ENCODE measurements at places on chromosomes 5 and 9. TPM values are rescaled to one million over a fixed set of nuclear protein-coding genes. Genes with fewer than 3 reads are reported as not detected.

Gene TMEM245
- total RNA-seq = 20.6 TPM

Gene RASEF
- total RNA-seq = not detected

Gene RETREG1
- total RNA-seq = 3.3 TPM

Gene IGFBPL1
- not detected for total RNA-seq

Gene FOXD4L4
- total RNA-seq = 0.29 TPM

Gene ZNF474
- 0.15 TPM for total RNA-seq

Gene SIMC1
- 32.1 TPM for total RNA-seq

Gene CCL28
- 10.7 TPM for total RNA-seq

Gene FAM81B
- total RNA-seq = not detected

- no peak overlapping the region for H3K27ac ChIP-seq
- DNase-seq = no peak
- no peaks in the 10 kb centered on the region for H3K36me3 ChIP-seq
Observed at GRCh38 chr5:139975306-139975705, 67.8 kb downstream of the NRG2 start.

DNA sequence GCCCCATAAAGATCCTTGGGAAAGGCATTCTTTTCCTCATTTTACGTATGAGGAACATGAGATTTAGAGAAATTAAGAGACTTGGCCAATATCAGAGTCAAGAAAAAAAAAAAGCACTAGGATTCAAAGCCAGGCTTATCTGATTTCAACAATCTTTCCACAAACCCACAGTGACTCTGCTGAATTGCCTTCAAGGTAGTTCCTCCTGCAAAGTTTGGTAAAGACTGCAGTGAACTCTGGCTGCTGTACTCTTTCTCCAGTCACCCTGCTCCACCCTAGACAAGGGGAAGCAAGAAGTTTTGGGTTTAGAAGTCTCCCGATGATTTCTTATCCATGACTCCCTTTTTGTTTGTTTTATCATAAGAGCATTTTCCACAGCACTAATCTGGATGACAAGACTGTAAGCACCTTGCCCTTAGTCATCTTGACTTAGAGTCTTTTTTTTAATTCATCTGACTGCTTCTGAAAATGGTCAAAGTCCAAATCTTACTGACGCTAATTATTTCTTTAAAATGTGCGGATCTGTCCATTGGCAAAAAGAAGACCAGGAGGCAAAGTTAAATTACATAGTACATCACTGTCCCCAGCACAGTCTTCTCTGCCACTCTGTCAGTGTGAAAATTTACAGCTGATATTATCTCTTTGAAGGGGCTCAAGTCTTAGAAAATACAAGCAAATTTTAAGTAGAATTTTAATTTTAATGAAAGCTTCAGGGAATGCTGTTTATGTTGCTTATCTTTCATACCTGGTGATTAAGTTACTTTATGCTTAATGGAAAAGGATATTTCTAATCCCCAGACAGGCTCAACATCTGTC is 180.1 kb downstream of the TTLL11 start:
- H3K27ac ChIP-seq = no peak overlapping the region
- no peaks in the 10 kb centered on the region for H3K4me1 ChIP-seq
- no peaks in the 10 kb centered on the region for H3K36me3 ChIP-seq
- no peak for DNase-seq
- H3K27me3 ChIP-seq = no peaks in the 10 kb centered on the region

GRCh38 chr5:103867857-103868598 is 305.4 kb upstream of the NUDT12 start:
- DNase-seq = no peak
- H3K4me3 ChIP-seq = no peak overlapping the region
- no peak overlapping the region for H3K27ac ChIP-seq
- H3K4me1 ChIP-seq = no peaks in the 10 kb centered on the region

DNA sequence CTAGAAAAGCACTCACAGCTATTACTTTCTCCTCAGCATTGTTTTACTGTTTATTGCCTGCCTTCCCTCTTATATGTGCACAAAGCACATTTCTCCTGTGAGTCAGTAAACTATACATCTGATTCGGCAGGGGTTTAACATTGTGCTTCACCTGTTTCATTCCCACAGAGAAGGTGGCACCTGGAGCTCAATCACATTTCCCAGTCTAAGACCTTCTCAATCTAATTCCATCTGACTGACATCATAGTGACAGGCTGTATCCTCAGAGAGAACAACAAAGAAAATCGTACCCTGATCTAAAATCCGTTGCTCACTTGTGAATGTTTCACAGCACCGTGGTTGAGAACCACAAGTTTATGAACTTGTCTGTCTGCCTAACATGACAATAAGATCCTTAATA is 92.4 kb upstream of the CAST start:
- peaks cover 6% of the 10 kb centered on the region for H3K27me3 ChIP-seq
- no peak overlapping the region for H3K27ac ChIP-seq
- H3K4me3 ChIP-seq = no peak overlapping the region
- H3K36me3 ChIP-seq = no peaks in the 10 kb centered on the region

DNA sequence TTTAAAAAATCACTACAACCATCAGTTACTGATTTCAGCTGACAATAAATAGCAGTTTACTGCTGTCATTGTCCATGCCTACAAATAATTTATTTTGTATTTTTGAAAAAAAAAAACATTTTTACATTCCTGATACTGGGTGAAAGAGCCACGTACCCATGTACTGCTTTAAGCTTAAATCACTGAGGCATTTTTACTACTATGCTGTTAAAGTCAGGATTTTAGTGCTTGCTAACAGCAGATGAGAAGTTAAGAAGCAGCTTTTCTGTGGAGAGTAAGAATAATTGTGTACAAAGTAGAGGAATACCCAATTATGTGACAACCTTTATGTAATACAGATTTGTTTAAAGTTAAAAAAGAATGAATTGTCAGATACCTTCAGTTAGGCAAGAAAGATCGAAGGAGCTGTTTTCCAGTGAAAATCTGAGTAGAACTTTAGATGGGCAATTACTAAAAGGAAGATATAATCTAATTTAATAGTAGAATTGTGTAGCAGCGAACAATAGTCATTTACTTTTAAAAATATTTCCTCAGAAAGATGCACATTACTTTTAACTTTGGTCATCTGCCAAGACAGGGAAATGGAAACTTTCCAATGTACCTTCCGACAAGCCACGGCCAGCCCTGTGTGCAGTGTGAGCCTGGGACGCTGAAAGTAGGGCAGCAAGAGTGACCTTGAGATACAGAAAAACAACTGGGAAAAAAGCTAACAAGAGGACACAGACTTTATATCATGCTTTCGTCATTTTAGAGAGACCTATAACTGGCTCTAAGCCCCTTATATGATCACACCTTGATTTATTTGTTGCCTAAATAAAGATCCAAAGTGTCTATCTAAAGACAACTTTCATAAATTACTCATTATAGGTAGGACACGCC is 39.9 kb downstream of the RHOBTB3 start:
- H3K36me3 ChIP-seq = no peaks in the 10 kb centered on the region
- no peak overlapping the region for H3K27ac ChIP-seq
- H3K27me3 ChIP-seq = no peaks in the 10 kb centered on the region
- H3K4me1 ChIP-seq = no peaks in the 10 kb centered on the region

- no peaks in the 10 kb centered on the region for H3K4me1 ChIP-seq
- H3K4me3 ChIP-seq = no peak overlapping the region
- no peak overlapping the region for H3K27ac ChIP-seq
- no peak for DNase-seq
- no peaks in the 10 kb centered on the region for H3K36me3 ChIP-seq
Observed at GRCh38 chr5:97658116-97658900, 475.3 kb upstream of the RIOK2 start.

DNA sequence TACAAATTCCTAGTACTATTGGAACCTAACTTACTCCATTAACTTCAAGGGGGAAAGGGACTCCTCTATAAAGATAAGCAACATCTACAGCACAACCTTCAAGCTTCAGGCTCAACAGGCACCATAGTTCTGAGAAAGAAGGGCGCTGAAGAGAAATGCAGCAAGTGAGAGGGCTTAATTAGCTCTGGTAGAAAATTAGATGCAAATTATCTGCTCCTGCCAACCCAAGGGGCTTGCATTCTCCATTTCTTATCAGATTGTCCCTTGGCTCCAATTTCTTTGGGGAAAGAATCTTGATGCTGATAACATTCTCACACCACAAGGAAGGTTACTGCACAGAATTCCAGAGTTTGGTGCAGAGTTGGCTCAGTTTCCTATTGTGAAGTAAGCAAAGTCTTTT is 214.6 kb downstream of the GABRG2 start:
- H3K4me3 ChIP-seq = no peak overlapping the region
- H3K27ac ChIP-seq = no peak overlapping the region
- H3K4me1 ChIP-seq = no peaks in the 10 kb centered on the region
- no peaks in the 10 kb centered on the region for H3K36me3 ChIP-seq
- no peak for DNase-seq

DNA sequence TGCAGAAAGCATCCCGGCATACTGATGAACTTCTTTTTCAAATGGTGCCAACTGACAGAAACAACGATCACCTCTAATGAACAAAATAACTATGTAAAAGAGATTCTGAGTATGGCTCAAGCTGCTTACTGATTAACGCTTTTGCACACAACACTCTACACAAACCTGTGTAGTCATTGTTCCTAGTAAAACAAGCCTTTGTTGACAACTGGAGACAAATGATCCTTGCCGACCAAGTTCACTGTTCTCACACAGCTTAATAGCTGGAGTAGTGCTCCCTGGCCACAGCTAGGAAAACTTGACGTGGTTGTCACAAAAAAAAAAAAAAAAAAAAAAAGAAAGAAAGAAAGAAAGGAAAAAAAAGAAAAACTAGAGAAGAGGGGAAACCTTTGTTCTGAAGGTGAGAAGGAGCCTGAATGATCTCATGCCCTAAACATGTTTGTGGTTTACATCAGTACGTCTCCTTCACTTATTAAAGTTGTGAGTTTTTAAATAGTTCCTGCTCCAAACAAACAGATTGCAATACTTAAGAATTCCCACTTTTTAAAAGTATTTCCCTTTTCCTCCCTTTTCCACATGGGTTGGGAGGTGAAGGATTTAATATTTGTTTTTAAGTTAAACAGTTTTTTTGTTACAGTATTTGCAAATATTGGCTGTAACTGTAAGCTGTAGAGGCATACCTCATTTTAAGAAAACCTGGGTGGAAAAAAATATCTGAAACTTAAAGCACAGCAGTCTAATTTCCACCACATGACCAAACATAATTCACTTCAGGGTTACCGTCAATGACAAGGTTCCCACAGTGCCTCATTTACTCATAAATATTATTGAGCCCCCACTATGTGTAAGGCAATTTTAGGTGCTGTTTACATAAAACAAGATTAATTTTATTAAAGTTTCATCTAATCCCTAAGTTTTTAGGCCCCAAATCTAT is 63.7 kb downstream of the GLIS3 start:
- DNase-seq = no peak
- no peak overlapping the region for H3K27ac ChIP-seq
- H3K4me1 ChIP-seq = no peaks in the 10 kb centered on the region
- peaks cover 5% of the 10 kb centered on the region for H3K27me3 ChIP-seq

- H3K27ac ChIP-seq = peak overlapping the region; percentile 65
- no peak for DNase-seq
- no peaks in the 10 kb centered on the region for H3K27me3 ChIP-seq
- H3K4me1 ChIP-seq = peaks cover 61% of the 10 kb centered on the region
Observed at GRCh38 chr9:90774071-90774470, 27.5 kb upstream of the SYK start.

- no peaks in the 10 kb centered on the region for H3K36me3 ChIP-seq
- no peak overlapping the region for H3K27ac ChIP-seq
- no peak for DNase-seq
- no peak overlapping the region for H3K4me3 ChIP-seq
- no peaks in the 10 kb centered on the region for H3K27me3 ChIP-seq
- no peaks in the 10 kb centered on the region for H3K4me1 ChIP-seq
Observed at GRCh38 chr5:152560512-152561137, 155.5 kb upstream of the NMUR2 start.

GRCh38 chr9:136854113-136854841 is 2.1 kb downstream of the MAMDC4 start:
- H3K4me1 ChIP-seq = peaks cover 11% of the 10 kb centered on the region
- H3K4me3 ChIP-seq = no peak overlapping the region
- no peak for DNase-seq
- no peaks in the 10 kb centered on the region for H3K27me3 ChIP-seq

DNA sequence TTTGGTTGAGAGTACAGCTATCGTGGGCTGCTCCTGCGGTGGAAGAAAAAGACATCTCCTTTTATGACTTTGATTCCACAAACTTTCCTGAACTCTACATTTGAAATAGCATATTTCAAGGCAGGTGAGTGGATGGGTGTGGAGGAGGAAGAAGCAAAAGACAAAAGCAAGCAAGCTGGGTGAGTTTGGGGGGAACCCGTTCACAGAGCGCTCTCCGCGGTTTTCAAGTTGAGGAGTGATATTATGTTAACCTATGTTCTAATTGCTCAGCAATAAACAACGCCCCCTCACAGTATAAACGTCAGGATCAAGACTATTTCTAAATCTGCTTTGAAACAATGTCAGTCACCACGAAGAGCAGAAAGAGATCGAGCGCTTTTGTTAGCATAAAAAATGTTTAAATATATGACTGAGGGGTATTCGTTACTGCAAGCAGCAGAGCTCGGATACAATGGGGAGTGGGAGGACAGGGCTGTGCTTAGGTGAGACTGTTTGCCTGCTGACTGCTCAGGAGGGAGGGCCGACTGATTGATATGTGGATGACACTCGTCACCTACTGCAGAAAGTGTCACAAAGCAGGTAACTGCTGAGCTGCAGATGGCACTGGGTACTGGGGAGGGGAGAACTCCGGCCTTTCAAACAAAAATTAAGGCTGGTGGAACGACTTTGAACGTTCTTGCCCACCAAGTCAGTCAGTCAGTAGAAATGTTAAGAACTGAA is 236.5 kb downstream of the DRD1 start:
- H3K27ac ChIP-seq = no peak overlapping the region
- DNase-seq = no peak
- no peaks in the 10 kb centered on the region for H3K36me3 ChIP-seq
- no peak overlapping the region for H3K4me3 ChIP-seq

DNA sequence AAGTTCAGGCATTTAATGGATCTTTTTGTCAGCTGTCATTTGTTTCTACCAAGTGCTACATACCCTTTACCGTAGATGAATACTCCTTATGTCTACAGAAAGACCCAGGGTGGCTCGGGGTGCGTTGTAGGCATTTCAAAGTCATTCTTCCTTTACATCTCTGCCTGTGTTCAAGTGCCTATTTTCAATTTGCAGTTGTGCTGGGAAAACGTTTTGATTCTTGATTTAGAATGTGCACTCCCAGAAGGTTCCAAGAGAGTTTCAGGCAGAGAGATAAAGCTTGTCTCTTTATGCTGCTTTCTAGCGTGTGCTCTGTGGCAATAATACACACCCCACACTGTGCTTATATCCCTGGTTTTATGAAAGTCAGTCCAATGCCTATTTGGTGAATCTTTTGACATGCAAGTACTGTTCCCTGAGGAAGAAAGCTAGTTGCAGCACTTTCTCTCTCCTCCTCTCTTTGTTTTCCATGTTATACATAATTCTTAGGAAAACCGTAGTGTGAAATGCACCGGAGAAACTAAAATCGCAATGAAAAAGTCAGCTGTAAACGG is 828.1 kb upstream of the ZNF608 start:
- no peak for DNase-seq
- H3K4me1 ChIP-seq = no peaks in the 10 kb centered on the region
- H3K27me3 ChIP-seq = peaks cover 3% of the 10 kb centered on the region
- no peak overlapping the region for H3K27ac ChIP-seq

DNA sequence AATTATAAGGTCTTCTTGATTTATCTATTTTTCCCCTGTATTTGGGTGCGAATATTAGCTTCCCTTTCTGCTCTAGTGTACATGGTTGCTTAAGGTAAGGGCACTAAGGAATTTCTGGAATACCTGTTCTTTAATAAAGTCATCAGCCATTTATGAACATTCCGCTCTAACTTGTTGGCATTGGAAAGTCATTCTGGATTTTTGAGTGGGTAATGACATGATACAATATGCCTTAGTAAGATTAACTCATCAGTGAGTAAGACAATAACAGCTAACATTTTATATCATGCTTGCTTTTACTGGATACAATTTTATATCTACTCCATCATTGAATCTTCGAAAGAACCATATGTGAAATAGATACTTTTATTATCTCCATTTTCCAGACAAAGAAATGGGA is 196.1 kb downstream of the ARRDC3 start:
- no peak overlapping the region for H3K27ac ChIP-seq
- H3K36me3 ChIP-seq = no peaks in the 10 kb centered on the region
- H3K4me1 ChIP-seq = peaks cover 21% of the 10 kb centered on the region
- H3K27me3 ChIP-seq = peaks cover 5% of the 10 kb centered on the region

Data from activated B cell treated with CpG ODN at 0.5 μM for 24 hours (primary cell).